ENCODE measurements at places on chromosomes 11 and 22.

DNA sequence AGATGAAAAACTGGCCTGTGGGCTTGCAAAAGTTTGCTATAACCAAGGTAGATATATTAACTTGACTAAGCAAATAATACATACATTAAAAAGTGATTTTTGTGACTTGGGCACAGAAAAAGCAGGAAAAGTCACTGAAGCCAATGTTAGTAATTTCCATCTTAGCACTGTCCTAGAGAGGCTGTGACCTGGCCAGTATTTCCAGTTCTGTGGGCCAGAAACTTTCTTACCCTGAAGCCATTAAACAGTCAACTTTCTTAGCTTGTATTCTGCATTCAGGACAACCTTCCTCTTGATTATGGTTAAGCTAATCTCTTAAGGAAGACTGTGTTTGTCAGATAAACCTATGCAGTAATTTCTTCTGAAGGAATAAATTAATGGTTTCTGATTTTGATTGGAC is 22.3 kb upstream of the SLC36A4 start:
- no peak for DNase-seq

GRCh38 chr11:1053121-1053901 is 16.8 kb upstream of the MUC6 start:
- no peak for DNase-seq

- no peak for DNase-seq
Measured at GRCh38 chr11:88523386-88524071, 186.0 kb upstream of the CTSC start.

DNA sequence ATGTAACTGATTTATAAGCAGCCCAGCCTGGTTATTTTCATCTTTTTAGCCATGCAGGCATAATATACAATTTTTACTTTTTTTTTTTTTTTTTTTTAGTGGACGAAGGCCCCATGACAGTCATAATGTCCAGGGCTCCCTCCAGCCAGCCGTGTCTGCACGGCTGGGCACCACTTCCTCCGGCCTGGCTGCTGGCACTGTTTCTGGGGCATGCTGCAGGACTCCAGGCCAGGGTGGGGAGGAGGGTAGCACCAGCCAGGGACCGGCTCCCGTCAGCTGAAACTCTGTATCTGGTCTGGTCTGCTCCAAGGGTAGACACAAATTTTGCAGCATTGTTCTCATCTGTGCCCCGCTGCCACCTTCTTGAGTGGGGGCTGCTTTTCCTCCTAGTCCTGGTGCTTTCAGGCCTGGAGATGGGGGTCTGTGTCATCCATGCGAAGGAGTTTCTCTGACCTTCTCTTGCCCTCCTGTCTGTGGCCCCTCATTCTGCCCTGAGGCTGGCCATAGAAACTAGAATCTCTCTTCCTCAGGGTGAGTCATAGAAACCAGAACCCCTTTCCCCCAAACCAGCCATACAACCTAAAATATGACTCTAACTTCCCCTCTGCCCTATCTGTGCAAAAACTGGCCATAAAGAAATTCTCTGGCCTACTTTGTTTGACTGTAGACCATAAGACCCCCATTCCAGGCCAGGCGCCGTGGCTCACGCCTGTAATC is 9.2 kb upstream of the RRP7A start:
- DNase-seq: no peak

GRCh38 chr22:21839765-21840140 is 27.7 kb downstream of the MAPK1 start:
- DNase-seq: no peak

DNA sequence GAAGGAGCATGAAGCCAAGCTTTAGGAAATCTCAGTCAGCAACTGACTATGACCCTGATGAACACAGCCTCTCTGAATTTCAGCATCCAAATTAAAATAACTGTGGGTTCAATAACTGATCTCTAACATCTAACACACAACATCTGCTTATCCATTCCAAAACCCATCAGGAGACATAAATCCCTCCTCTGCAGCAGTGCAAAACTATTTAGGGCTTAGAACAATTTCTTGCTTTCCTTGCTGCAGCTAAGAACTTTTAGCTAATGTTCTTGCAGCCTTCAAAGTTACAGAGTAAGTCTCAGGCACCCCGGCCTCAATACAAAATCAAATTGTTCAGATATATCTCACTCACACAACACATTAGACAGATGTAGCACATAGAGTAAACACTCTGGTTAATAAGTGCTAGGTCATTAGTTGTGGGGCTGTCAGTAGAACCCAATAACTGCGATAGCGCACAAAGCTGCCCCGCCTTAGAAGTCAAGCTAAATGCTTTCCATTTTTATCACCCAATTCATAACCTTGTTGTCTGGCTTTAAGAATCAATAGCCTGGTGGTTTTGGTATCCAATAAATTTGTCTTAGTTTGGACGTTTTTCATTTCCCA is 139.6 kb downstream of the LARGE1 start:
- no peak for DNase-seq

GRCh38 chr22:38753948-38754750 is 1.6 kb downstream of the SUN2 start:
- peak; percentile 71 for DNase-seq

- no peak for DNase-seq
Measured at GRCh38 chr11:108926171-108926840, 261.4 kb downstream of the DDX10 start.

Measured in DMS 273 treated with DMSO at 0.1 percent for 48 hours (cell line).